Central memory CD4-positive, alpha-beta T cell (primary cell): ENCODE measurements at places on chromosomes 5 and 9.

GRCh38 chr5:178271726-178272479 is 39.3 kb upstream of the PHYKPL start:
- no peak for DNase-seq

DNA sequence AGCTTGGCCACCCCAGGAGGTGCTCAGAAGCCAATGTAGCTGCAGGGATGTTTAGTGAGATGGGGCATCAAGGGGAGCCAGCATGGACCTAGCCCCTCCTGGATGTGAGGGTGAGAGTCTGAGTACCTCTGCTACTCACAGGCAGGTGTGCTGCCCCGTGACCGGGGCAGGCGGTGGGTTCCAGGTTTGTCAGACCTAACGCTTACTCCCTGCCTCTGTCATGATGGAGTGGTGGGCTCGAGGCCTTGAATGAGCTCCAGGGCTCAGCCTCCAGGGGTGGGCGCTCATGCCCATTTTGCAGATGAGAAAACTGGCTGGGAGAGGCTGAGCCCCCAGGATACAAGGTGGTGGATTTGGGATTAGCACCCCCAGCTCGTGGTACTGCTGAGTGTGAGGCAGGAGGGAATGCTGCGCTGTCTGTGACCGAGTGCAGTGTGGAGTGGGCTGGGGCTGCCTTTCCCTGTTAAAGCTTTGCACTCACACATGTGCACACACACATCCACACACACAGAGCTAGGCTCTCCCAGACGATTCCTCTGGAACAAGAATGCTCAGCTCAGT is 1.5 kb downstream of the RXRA start:
- DNase-seq, result no peak

DNA sequence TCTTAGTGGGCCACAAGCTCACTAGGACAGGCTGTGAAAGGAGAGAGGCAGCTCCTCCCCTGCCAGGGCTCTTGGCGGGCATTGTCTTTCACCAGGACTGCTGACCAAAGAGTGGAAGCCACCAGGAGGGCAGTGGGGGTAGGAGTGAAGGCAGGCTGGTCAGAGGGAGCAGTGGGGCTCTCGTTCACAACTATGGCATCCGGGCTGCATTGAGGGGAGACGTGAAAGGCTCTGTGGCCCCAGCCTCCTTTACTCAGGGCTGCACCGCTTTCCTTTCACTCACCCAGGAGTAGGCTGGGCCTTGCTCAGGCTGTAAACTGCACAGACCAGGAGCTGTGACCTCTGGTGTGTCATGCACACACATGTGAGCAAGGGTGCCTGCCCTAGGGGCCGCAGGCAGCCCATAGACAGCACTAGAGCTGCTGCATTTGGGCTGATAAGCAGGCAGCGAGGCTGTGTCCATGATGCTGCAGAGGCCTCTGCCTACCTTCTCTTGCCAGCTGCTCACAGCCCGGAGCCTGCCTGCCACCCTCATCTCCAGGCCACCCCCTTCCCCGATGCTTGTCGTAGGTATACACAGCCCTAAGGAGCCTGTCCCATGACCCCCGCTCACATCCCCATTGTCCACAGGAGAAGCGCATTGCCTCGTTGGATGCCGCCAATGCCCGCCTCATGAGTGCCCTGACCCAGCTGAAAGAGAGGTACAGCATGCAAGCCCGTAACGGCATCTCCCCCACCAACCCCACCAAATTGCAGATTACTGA is 130.4 kb downstream of the DAB2IP start:
- DNase-seq, result no peak

DNA sequence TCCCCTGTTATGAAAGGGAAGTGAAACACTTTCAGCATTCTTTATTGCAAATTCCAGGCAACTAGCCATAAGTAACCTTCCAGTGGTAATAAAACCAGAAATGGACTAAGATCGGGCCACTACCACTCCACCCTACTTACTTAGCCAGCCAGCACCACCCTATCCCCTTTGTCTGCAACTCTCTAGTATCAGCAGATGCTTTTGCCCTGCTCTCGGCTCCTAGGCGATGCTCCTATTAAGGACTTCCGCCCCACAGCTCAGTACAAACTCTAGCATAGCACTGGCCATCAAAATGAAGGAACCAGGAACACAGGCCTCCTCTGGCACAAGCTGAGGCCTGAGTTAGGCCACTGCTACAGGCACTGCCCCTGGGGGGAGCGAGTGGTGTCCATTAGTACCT is 81.2 kb downstream of the GLDC start:
- no peak for DNase-seq

- no peak for DNase-seq
Observed at GRCh38 chr5:93277051-93277450, 304.0 kb downstream of the NR2F1-AS1 start.

DNA sequence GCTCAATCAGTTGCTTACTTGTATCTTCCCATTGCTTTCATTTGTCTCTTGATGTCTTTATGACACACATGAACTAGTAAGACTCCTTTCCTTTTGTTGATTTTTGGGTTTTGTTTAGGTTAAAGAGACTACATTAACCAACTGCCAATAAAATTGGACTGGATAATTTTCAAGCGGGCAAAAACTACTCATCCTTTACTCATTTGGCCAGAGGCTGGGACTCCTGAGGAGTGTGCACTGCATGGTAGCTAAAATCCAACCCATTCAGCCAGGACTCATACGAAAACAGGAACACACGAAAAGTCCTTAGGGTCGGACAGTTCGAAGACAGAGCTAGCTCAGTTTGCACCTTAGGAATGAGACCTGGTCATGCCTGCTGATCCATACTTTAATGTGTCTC is 6.0 kb downstream of the SLC46A2 start:
- no peak for DNase-seq

DNA sequence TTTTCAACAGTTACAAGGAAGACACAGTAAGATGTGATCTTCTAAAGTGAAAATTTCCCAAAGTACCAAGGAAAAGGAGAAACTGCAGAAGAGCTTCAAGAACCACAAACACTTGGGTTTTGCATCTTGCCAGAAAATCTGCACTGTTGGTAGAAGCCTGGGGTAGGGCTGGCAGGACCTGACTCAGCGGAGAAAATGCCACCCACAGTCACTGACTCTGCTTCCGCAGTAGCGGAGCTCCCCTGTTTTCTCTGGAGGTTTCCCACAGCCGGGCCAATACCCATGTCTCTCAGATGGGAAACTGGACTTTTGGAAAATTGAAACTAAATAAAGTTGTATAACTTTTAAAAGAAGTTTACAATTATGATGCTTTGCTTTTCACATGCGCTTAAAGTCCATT is 104.2 kb downstream of the MEF2C start:
- DNase-seq, result no peak

DNA sequence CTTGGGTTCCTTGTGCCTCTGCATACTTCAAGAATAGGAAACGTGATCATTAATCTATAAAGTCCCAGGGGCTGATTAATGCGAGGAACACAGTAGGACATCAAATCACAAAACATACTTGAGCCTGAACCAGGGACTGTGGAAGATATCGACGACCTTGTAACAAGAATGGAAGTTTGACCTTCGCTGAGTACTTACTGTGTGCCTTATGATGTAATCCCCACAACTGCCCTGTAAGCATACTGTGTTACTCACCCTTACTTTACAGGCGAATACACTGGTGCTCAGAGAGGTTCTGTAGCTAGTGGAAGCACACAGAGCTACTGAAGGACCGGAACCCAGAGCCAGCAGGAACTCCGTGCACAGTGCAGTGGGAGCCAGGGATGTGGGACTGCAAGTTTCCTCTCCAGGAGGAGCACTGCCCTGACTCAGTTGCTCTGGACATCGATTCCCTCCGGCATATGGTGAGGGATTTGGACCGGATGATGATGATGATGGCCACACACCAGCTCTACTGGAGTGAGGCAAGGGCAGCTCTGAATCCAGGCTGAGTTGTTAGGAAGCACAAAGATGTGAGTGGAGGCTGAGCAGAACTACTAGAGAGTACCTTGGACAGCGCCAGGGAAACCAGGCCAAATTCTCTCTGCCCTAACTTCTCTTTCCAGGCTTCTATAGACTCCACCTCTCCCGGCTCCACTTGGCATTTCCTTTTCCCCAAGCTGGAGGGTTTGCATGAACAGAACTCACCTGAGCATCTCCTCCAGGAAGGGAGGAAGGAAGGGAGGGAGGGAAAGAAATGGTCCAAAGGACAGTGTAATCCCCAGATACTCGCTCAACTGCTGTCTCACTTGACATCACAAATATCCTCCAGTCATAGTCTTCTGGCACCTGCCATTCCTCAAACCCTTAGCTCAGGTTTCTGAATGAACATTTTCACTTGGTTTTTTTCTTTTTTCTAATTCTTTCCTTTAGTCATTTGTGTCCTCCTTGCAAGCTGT is 1.5 kb upstream of the GABBR2 start:
- DNase-seq, result no peak

DNA sequence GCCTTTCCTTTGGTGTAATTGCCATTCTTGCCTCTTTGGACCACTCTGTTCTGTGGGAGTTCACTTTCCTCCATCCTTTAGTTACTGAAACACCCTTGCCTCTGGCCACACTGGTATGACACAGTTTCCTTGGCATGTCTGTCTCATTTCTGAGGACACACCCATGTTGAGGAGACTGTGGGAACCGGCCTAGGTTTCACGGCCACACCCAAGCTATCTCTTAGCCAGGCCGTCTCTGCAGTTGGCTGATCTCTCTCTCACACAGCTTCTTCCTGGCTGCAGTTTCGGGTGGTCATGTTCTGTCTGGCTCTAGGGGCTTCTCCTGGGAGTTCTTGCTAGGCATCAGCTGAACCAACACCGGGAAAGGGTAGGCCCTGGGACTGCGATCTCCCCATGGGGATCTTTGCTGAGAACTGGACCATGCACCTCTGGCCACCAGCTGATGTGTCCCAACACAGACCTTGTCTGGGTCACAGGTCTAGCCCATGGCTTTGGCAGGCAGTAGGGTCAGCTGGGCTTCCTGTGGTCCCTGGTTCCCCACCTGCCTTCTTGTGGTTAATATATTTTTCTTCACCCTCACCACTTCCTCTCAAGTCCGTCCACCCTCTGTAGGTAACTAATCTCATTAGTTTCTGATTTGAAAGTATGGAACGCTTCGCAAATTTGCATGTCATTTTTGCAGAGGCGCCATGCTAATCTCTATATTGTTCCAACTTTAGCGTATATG is 24.9 kb downstream of the ARHGEF37 start:
- DNase-seq, result no peak

DNA sequence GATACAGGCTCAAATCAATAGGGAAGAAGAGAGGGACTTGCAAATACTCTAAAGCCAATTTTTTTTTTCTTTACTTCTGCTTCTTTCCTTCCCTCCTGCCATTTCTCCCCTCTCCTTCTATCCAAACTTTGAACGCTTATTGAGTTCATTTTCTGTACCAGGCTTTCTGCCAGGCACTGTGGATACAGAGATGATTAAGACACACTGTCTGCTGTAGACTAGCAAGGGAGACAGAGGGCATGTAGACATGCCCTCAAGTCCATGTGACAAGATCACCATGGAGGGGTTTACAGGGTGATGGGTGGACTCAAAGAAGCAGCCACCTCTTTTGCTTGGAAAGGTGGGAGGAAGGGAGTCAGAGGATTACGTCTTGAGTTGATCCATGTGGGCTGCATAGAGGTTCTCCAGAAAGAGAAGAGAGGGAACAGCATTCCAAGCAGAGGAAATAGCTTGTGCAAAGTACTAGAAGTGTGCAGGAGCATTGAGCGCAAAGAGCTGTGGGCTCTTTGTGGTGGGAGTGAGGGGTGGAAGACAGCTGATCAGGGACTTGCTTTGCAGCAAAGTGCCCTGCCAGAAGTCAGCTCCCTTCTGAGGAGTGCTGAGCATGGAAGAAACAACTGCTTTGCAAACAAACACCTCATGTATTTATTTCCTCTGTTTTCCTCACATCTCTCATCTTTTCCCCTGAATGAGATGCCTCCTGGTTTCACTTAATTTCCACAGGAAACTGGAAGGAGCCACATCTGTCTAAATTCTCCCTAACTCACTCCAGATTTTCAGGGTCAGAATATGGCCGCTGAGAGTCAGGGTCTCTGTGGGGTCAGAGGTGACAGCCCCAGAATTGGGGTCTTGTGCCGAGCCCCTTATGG is 64.4 kb upstream of the COL15A1 start:
- no peak for DNase-seq

- DNase-seq, result no peak
Observed at GRCh38 chr9:137174722-137175293, 3.0 kb upstream of the TMEM210 start.

DNA sequence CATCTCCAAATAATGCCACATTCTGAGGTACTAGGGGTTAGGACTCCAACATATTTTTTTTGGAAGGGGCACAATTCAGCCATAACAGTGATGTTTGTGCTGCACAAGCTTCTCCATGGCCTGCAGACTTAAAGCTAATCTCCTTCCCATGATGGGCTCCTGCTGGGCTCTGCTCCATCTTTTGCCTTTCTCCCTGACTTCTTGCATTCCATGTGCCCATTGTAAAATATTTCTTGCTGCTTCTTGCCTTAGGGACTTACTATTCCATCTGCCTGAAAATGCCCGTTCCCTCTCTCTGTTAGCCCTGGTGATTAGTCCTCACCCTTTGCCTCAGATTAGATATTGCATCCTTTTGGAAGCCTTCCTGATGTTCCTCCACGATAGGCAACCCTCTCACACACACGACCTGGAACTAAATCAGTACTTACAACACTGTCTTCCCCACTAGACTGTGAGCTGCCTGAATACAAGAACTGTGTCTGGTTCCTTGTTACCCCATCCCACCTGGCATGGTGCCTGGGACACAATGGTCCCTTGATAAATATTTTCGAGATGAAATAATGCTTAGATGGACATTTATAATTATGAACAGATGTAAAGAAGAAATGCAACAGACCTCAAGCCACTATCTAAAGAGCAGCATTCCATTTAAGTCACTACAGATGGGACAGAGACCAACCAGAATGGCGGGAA is 33.5 kb downstream of the OR1J1 start:
- no peak for DNase-seq

GRCh38 chr5:57749396-57749795 is 266.8 kb upstream of the ACTBL2 start:
- no peak for DNase-seq

- no peak for DNase-seq
Observed at GRCh38 chr9:7055171-7055903, 297.6 kb downstream of the KDM4C start.

DNA sequence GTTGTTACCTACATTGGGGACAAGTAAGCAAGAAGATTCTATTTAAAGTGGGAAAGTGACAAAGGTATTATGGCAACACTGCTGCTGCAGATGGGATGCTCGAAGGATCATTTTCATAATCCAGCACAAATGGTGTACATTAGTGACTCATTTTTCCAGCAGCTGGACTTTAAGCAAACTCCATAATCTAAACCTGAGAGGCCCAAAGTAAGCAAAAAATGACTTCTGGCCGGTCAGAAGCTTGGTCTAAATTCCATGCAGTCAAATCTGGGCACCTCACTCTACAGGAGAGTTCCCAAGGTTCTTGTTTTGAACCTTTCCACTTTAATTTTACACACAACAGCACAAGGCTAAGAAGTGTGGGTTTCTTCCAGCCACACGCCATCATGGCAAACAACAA is 43.6 kb upstream of the TRAF1 start:
- no peak for DNase-seq

GRCh38 chr5:8949908-8950307 is 596.0 kb downstream of the SEMA5A start:
- DNase-seq, result no peak

DNA sequence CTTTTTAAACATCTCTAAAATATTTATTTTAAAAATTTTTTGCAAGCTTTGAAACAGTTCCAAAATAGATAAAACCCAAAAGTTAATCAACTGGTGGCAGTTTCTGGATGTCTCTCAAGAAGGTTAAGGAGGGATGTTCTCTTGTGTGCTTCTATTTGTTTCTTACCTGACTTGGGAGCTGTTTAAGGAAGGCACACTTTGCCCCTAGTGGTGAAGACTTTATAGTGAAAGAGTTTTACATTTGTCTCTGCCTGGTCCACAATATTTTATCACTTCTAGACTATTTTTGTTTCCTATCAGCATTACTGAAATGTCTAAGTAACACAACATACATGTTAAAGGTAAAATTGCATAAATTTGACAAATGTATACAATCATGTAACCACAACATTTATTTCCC is 552.8 kb downstream of the SEMA5A start:
- DNase-seq, result no peak
